ENCODE measurements at places on chromosomes 5 and 9.

DNA sequence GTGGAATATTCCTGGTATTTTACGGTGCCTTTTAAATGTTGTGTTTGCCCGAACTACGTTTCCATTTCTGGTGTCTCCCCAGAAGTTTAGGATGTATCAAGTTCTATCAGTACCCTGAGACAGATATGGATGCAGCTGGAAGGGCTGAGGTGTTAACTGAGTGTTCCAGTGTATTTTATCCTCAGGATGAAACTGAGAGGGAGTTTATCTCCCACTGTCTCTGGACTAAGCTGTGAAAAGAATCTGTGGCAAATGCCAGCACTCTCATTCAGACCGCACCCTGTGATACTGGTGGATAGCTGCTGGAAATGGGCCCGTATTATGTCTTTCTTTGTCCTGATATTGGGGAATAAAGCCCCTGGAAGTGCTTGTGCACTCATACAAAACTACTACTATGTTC is 887.2 kb upstream of the TYRP1 start:
- DNase-seq, result no peak

DNA sequence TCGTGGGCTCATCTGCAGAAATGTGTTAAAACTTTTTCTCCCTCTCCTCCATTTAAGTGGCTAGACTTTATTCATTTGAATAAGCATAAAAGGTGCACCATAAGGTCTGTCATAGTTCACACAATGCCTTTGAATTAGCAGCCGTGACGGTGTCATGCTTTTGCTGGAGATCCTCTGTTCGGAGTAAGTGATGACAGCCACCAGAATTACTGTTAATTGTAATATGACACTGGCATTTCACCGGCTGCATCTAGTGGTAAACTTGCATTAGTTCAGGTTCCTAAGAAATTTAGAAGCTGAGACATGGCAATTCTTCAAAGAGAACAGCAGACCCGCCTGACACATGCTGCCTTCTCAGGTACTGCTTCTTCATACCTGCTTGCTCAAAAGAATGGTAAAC is 241.7 kb downstream of the EBF1 start:
- DNase-seq, result no peak

GRCh38 chr9:122346478-122347347 is 24.1 kb upstream of the PTGS1 start:
- DNase-seq, result no peak

- no peak for DNase-seq
Measured at GRCh38 chr9:101751895-101752294, 13.4 kb upstream of the GRIN3A start.

GRCh38 chr5:1400936-1401335 is 44.3 kb downstream of the SLC6A3 start:
- DNase-seq, result no peak

GRCh38 chr9:2418619-2419018 is 203.0 kb upstream of the VLDLR start:
- no peak for DNase-seq

DNA sequence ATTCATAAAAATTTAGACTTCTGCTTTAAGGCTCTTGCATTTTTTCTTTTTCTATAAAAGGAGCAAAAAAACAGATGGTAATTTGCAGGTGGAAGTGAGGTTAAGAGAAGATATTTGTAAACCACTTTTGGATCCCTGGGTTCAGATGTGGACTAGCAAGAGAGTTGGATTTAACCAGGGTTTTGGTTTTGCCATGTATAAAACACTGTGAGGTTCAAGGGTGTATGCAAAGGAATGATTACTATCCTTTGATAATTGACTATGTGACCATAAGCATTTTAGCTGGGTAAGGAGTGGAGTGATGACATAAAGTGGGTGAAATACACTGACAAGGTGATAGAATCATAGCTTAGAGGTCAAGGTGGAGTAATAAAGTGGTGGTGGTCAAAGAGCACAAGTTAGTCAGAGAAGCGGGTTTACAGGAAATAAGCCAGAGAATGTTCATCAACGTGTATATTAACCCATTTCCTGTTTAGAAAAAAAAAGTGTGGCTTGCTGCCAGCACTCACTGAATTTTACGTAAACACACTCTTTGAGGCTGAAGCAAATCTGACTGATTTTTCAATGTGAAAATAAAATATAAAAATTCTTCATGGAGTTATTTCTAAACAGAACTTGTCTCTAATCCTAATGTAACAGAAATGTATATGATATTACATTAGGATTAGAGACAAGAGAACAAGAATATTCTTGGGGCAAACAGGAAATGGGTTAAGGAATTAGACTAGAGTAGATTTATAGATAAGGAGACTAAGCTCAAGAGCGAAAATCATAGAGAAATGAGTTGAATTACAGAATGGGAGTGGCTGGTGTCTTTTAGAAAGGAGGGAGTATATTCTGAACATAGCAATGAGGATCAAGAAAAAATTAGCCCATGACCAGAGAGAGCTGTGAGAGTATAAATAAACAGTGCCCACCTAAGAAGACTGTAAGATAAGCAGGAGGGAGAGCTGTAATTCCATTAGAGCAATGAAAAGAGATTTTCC is 74.5 kb downstream of the CDKN2A start:
- DNase-seq, result no peak

DNA sequence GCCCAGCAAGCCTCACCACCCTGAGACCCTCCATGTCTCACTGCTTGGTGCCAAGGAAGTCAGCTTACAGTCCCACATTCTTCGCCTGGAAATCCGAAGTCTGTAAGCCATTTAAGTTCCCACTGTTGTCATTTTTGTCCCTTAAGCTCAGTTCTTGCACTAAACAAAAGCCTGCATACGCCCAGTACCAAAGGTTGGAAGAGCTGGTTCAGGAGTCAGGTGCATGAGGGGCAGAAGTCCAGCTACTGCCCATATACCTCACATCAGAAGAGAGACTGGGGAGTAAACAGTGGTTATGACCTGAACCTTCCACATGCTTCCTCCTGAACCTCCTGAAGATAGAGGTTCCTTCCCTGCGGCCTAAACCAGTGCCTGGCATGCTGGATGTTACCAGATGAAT is 146.0 kb downstream of the FRMD3 start:
- no peak for DNase-seq

DNA sequence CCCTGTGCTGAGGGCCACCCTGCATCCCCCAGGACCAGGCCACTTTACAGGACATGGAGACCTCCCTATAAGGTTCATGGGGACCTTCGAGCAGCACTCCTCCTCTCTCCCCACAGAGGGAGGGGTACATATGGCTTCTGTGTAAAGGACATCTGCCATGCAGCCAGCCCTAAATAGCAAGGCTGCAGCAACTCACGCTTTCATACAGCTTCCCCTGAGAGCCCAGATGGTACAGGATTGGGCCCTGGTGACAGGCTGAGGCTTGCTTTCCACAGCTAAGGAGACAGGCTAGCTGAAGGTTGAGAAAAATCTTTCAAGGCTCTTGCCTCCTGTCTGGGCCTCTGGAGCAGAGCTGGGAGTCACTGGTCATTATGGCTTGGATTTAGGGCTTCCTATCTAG is 147.0 kb upstream of the ZNF366 start:
- DNase-seq, result no peak

GRCh38 chr5:156330141-156330870 is 3.3 kb downstream of the SGCD start:
- DNase-seq, result no peak

DNA sequence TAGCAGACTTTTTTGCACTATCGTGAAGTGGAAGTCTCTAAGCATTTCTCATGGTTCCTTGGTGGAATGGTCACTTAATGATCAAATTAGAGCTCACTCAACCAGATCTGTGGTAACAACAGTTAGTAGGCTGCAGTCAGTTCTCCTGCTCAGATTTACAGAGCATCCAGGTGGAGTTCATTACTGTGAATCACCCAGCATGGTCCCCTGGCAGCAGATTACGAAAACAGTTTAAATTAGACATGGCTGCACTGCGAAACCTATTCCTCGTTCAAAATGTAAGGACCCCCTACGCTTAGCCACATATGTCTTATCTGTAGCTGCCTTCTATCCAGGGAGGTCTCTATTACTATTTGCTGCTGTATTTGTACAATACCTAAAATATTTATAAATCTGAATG is 823.6 kb upstream of the ARRDC3 start:
- DNase-seq, result no peak

DNA sequence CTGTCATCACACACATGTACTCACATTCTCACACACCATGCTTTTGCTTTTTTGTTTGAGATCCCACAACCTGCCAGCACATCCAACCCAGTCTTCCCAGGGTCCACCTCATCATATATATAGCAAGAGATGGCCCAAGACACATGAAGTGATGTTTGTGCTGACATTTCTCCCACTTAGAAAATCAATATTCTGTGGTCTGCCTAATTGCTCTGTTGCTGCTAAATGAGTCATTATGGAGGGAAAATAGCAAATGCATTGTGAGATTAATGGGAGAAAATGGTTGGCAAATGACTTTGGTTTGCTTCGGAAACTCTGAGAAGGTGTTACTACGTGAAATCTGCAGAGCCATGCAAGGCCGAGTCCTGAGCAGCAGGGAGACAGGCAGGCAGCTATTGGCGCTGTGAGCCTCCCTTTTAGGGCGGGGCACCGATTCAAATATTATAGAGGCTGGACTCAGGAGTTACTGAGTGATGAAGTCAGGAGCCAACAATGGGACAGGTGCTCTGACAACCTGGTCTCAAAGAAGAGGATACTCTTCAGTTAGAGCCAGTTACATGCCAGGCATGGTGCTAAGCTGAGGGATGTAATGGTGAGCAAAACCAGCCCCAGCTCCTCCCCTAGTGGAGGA is 62.8 kb downstream of the DAB2IP start:
- no peak for DNase-seq

DNA sequence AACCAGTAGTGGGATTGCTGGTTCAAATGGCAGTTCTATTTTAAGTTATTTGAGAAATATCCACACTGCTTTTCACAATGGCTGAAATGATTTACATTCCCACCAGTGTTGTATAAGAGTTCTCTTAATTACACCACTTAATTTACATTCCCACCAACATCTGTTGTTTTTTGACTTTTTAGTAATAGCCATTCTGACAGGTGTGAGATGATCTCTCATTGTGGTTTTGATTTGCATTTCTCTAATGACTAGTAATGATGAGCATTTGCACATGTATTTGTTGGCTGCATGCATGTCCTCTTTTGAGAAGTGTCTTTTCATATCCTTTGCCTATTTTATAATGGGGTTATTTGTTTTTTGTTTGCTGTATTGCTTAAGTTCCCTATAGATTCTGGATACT is 688.3 kb downstream of the PRR16 start:
- DNase-seq, result no peak

DNA sequence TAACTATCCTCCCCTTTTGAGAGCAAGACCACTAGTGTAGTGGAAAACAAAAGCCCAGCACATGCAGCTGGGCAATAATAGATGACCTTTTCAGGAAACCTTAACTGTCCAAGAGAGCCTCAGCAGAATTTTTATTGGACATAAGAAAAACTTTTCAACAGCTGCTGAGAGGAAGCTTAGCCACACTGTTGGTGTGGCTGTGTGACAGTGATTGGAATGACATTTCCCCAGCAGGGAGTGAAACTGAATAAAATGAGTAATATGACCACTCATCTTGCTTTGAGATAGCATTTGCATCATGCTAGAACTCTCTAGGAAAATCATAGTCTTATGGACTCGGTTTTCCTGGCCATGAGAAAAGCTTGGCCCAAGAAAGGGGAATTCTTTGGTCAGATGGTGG is 687.8 kb downstream of the SLCO4C1 start:
- DNase-seq, result no peak

- no peak for DNase-seq
Measured at GRCh38 chr5:133370904-133371303, 241.4 kb downstream of the FSTL4 start.

GRCh38 chr5:114910727-114911126 is 259.0 kb downstream of the TRIM36 start:
- DNase-seq, result no peak

DNA sequence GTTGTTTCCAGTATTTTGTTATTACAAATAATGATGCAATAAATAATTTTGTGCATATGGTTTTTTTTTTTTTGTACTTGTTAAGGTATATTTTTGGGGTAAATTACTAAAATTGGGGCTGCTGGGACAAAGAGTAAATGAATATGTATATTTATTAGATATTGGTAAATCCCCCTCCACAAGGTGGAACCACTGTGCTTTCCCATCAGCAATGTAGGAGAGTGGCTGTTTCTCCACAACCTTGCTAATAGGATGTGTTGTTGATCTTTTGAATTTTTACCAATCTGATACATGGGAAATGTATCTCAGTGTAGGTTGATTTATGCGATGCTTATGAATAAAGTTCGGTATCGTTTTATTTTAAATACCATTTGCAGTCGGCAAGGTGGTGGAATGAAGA is 118.1 kb downstream of the TRPM3 start:
- DNase-seq, result no peak

- DNase-seq, result no peak
Measured at GRCh38 chr9:133320421-133320881, 15.5 kb downstream of the SURF6 start.

GRCh38 chr5:143064676-143065075 is 294.5 kb downstream of the ARHGAP26 start:
- no peak for DNase-seq

- no peak for DNase-seq
Measured at GRCh38 chr5:93890657-93891056, 149.3 kb upstream of the POU5F2 start.

DNA sequence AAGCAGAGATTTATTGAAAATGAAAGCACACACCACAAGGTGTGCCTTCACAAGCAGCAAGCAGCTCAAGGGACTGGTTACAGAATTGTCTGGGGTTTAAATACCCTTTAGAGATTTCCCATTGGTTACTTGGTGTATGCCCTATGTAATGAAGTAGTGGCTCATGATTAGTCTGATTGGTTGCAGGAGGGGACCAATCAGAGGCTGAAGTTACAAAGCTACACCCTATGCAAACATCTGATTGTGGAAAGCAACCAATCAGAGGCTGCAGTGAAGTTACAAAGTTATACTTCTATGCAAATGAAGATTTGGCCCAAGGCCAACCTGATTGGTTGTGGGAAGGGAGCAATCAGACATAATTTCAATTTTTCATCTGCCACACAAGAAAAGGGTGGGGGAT is 119.9 kb downstream of the C9orf152 start:
- no peak for DNase-seq

DNA sequence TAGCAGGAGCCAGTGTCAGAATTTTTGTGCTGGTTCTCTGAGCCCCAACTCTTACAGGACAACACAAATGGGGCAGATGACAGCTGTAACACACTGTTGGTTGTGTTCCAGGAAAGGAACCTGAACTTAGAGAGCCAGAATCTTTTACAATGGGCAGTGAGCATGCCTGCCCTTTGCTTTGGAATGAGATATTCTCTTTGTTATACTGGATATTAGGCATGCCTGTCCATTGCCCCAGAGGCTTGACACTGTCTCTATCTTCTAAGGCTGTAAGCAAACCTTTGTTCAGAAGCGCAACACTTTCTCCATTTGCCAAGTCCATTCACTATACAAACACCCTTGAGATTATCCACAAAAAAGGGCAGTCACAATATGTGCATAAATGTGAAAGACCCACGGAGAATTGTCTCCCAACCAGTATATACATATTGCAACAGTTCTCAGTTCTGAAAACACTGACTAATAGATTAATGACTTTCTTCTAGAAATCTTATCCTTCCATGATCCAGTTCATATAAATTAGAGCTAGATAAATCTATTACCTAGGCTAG is 26.3 kb upstream of the CEP120 start:
- no peak for DNase-seq
